ENCODE measurements at places on chromosomes 6 and 20. TPM values are rescaled to one million over a fixed set of nuclear protein-coding genes. Genes with fewer than 3 reads are reported as not detected.
A peak's percentile ranks its signal among the peaks of the same experiment; 100 is the strongest.

Gene RNF217
- total RNA-seq = 1.1 TPM

Gene GSTA3
- total RNA-seq = not detected

Gene NKAIN2
- not detected for total RNA-seq

Gene BPIFB4
- total RNA-seq = not detected

Gene FAM83C
- not detected for total RNA-seq

Gene LY6G6D
- not detected for total RNA-seq

- peaks cover 2% of the 10 kb centered on the region for H3K27me3 ChIP-seq
- DNase-seq = peak; percentile 69
- H3K4me3 ChIP-seq = no peak overlapping the region
- peak overlapping the region; percentile 92 for H3K27ac ChIP-seq
Measured at GRCh38 chr6:159931112-159931511, 37.8 kb upstream of the IGF2R start.

DNA sequence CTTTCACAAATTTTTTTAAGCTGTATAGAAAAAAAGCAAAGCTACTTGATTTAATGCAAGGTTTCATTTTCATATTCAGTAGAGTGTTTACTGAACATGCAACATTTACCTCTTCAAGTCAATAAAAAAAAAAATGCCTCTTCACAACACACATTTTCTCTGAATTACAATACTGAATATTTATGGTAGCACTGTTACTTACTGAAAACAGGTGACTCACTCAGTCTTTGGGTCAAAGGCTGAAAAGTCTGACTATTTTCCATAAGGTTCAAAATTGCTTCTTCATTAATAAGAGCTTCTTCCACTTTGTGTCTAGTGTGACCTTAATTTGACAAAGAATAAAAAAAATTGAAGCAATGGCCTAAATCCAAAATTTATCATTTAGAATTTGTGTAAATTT lies 101.9 kb downstream of the REV3L start:
- H3K27ac ChIP-seq = no peak overlapping the region
- H3K27me3 ChIP-seq = no peaks in the 10 kb centered on the region
- DNase-seq = no peak

DNA sequence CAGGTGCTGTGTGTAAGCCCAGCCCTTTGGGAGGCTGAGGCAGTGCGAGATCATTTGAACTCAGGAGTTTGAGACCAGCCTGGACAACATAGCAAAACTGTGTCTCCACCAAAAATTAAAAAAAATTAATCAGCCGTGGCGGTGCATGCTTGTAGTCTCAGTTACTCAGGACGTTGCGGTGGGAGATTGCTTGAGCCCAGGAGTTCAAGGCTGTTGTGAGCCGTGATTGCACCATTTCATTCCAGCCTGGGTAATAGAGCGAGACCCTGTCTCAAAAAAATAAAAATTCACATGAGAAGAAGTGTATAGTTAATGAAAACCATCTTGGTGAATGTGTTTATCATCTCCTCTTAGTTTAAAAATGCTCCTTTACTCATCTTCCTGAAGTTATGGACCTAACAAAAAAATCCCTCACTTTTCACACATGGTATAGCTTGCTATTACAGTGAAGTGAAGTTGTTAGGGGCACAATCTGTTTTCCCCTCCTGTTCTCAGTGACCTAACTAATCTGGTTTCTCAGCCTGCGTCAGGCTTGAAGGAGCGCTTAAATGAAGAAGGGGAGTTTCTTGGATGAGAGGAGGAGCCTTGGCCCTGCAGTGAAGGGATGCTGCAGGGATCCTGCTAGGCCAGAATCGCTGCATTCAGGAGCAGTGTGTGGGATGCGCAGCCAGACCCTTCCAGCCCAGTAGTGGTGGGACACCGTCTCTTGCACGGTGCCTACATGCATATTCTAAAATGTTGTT lies 45.3 kb downstream of the JARID2 start:
- H3K36me3 ChIP-seq = peaks cover 29% of the 10 kb centered on the region
- DNase-seq = no peak
- no peak overlapping the region for H3K4me3 ChIP-seq
- peaks cover 70% of the 10 kb centered on the region for H3K4me1 ChIP-seq
- H3K27ac ChIP-seq = peak overlapping the region; percentile 28

DNA sequence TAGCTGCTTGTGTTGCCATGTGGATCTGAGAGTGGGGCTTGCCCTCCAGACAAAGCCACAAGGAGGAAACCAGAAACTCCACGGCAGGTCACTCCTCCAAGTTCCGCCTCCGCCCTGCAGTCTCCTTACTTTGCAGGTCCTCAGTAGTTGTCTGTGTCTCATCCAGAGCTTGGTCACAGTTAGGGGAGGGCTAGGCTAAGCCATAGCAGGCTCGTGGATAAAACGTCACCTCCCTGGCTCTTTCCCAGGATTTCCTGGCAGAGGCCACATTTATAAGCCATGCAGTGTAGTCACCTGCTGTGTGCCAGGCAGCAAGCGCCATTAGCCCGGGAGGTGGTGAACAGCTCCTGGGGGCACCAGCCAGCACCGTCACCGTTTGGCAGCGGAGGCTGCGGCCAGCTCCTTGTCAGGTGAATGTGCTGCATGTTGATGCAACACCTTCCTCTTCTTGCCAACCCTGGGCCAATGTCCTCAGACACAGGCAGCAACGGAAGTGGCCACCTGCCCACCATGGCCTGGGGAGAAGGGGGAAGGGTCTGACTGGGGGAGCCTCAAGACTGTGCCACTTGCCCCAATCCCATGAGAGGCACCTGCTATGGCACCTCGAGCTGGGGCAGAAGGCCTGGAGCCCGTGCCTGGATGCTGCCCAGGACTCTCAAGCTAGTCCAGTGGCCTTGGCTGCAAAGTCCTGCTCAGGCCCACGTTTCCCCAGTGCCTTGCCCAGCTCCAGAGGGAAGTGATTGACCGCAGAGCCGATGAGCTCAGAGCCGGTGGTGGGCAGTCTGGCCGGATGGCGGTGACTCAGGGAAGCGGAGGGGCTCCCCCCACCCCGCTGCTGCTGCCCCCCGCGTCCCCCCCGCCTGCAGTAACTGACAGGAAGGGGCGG lies 39.0 kb upstream of the SLCO4A1 start:
- peak; percentile 79 for DNase-seq
- H3K27ac ChIP-seq = peak overlapping the region; percentile 44
- H3K36me3 ChIP-seq = no peaks in the 10 kb centered on the region
- H3K4me1 ChIP-seq = peaks cover 19% of the 10 kb centered on the region
- peak overlapping the region; percentile 46 for H3K4me3 ChIP-seq

DNA sequence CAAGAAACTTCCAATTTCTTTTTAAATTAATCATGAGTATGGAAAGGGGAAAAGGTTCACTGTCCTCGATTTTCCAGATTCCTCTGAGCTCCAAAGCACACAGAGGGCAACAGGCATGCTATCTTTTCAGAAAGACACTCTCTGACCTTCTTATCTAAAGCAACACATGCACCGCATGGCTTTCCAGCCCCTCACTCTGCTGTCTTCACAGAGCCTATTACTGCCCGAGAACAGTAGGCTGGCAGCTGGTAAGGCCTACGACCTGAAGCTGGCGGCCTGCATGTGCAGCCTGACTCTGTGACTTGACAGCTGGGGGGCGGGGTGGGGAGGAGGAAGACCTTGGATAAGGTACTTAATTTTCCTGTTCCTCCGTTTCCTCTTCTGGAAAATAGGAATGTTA lies 86.3 kb downstream of the ELOVL4 start:
- no peak for DNase-seq
- H3K27me3 ChIP-seq = peaks cover 2% of the 10 kb centered on the region
- no peaks in the 10 kb centered on the region for H3K4me1 ChIP-seq
- no peaks in the 10 kb centered on the region for H3K36me3 ChIP-seq

DNA sequence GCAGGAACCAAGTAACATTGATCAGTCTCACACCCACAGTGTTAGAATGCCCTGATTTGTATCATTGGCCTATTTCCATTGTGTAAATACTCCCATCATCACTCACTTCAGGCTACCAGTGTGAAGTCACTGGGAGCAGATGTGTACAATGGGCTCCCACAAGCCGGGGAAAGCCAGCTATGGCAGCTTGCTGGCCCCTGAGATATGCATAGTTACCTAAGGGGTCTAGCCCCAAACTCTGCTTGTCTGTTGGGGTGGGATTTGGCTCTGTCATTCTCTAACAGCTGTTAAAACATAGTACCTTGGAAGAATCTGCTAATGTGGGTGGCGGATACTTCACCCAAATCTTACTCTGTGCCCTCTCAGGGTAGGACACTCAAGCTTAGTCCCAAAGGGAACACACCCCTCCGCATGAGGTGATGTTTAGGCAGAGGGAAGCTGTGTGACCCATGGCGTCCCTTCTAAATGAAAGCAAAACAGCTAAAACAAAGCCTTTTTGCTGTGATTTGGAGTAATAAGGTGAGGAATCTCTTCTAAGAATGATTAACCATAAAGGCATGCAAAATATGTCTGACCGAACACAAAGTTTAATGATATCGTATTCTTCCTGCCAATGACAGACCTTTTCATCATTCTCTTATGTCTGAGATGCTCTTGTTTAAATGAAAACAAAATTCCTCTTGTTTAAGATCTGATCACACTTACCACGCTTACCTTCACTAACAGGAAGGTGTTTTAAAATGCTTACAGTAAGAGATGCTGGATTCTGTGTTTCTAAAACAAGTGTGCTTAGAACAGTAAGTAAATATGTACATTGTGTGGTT lies 45.9 kb upstream of the PXDC1 start:
- no peak overlapping the region for H3K4me3 ChIP-seq
- H3K27me3 ChIP-seq = peaks cover 4% of the 10 kb centered on the region
- no peak for DNase-seq
- H3K36me3 ChIP-seq = no peaks in the 10 kb centered on the region
- no peak overlapping the region for H3K27ac ChIP-seq

DNA sequence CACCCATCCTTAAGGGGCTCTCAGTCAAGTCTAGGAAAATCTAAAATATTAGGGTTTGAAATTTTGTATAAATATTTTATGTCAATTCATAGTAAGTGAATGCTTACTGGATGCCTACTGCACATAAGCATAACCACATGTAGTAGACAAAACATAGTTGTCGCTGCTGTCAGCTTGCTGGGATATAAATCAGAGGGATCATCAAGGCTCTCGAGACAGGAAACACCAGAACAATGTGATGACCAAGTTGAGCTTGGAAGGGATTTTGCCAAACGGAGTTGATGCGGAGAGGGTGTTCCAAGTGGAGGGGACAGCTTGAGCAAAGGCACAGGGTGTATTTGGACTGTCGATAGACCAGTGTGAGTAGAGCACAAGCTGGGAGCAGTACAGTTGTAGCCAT lies 105.8 kb upstream of the SUPT3H start:
- no peak for DNase-seq

DNA sequence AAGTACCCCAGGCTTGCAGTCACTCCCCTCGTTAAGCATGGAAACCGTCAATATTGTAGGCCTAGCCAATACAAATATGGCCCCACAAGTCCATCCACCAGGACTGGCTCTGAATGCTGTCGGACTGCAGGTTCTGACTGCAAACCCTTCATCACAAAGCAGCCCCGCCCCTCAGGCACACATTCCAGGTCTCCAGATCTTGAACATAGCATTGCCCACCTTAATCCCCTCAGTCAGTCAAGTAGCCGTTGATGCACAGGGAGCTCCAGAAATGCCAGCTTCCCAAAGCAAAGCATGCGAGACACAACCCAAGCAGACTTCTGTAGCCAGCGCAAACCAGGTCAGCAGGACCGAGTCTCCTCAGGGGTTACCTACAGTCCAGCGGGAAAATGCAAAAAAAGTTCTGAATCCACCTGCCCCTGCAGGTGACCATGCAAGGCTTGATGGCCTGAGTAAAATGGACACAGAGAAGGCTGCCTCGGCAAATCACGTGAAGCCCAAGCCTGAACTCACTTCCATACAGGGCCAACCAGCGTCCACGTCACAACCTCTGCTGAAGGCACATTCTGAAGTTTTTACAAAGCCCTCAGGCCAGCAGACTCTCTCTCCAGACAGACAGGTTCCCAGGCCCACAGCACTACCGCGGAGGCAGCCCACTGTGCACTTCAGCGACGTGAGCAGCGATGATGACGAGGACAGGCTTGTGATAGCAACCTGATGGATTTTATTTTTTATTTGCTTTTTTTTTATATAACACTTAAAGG lies 126.2 kb upstream of the EDN1 start:
- H3K27ac ChIP-seq = no peak overlapping the region
- H3K27me3 ChIP-seq = no peaks in the 10 kb centered on the region
- H3K4me1 ChIP-seq = peaks cover 32% of the 10 kb centered on the region

DNA sequence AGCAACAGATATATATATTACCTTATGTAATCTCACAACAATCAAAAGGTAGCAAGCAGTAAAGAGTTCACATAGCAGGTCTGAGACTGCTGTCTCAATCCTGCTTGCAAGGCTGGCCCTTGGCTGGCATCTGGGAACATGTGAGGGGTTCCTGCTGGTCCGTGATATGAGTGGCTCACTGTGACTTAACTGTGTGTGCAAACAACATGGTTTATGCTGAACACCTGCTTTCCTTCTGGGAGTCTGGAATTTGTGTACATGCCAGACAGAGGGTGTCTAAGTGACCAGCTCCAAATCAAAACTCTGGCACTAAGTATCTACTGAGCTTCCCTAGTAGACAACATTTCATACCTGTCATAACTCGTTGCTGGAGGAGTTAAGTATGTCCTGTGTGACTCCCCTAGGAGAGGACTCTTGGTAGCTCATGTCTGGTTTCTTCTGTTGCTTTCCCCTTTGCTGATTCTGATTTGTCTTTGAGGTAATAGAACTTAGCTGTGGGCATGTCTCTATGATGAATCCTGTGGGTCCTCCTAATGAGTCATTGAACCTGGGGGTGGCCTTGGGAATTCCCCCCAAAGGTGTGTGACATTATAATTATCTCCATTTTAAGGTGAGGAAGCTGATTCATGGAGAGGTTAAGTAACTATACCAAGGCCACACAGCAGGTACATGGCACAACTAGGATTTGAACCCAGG lies 131.6 kb upstream of the NEDD9 start:
- H3K27me3 ChIP-seq = no peaks in the 10 kb centered on the region
- peak; percentile 82 for DNase-seq
- peak overlapping the region; percentile 78 for H3K27ac ChIP-seq
- peaks cover 93% of the 10 kb centered on the region for H3K4me1 ChIP-seq
- H3K4me3 ChIP-seq = no peak overlapping the region

DNA sequence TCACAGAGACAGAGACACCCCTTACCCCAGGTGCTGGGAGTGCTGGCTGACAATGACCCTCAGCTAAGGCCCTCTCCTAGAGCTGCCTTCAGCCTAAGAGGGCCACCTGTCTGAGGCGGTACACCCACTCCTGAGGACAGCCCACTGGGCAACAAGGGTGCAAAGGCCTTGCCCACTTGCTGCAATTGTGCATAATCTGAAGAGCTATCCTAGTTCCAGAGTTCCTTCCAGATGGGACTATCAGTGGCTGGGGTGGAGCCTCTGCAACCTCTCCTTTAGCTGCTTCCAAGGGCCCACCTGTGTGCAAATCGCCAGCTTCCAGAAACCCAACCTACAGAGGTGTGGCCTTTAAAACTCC lies 87.5 kb downstream of the PREX1 start:
- DNase-seq = no peak
- peaks cover 54% of the 10 kb centered on the region for H3K4me1 ChIP-seq
- no peak overlapping the region for H3K4me3 ChIP-seq
- H3K27ac ChIP-seq = peak overlapping the region; percentile 92
- H3K27me3 ChIP-seq = no peaks in the 10 kb centered on the region

Data from activated CD4-positive, alpha-beta memory T cell treated with anti-CD3 and anti-CD28 coated beads for 36 hours (primary cell).